ENCODE measurements at places on chromosomes 5 and 9. TPM values are rescaled to one million over a fixed set of nuclear protein-coding genes. Genes with fewer than 3 reads are reported as not detected.
A peak's percentile ranks its signal among the peaks of the same experiment; 100 is the strongest.

The ACTBL2 gene
- total RNA-seq: 0.11 TPM

GRCh38 chr9:35415402-35416097 lies 74.4 kb upstream of the RUSC2 start:
- peak; percentile 33 for ATAC-seq

The IFNB1 gene
- total RNA-seq: 0.43 TPM

- ATAC-seq: no peak
These were observed 86.6 kb downstream of the MACROH2A1 start for GRCh38 chr5:135312255-135312935.

The NUTM2F gene
- 0.09 TPM for total RNA-seq

DNA sequence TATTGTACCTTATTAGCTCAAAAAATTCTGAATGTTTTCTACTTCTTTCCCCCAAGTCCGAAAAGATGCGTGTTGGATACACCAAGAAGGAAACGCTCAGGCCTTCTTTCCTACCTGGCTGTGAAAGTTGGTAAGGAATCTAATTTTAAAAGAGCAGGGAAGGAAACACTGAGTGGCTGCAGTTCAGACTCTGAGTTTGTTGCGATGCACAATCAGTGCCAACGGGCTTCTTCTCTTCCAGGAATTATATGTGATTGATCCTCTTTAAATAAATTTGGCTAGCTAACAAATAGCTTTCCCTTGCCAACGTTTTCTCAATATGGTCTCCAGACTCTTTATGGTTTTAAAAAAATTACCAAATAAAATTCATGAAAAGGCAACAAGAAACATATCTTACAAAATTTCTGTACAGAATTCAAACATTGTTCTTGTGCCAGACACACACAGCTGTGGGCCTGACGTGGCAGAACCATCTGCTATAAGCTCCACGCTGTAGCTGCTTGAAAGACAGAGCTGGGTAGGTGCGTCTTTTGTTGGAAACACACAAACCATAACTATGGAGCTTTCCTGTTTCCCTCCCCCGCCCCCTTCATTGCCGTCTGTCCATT lies 493.1 kb downstream of the ZNF608 start:
- ATAC-seq: no peak

GRCh38 chr5:2111569-2112105 lies 228.9 kb upstream of the IRX4 start:
- ATAC-seq: peak; percentile 9

- ATAC-seq: peak; percentile 72
These were observed 65.9 kb downstream of the ITGA1 start for GRCh38 chr5:52853650-52854049.

GRCh38 chr5:124847907-124848306 lies 101.5 kb upstream of the ZNF608 start:
- ATAC-seq: no peak
